ENCODE measurements at places on chromosomes 11 and 22.

DNA sequence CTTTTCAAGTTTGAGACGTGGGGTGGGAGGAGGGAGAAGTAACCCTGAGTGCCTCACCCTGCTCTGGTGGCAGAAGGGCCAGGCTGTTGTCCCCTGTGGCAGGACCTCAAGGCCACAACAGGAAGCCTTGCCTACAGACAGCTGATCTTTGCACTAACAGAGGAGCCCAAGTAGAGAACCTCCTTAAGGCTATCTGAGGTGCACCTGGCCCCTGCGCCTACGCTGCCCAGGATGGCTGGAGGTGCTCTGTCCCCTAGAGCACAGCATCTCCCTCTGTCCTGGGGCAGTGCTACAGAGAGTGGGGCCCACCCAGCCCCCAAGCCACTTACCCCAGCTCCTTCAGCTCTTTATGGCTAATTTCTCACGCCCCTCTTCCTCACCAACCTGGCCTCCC is 27.0 kb downstream of the MYO7A start:
- H3K27me3 ChIP-seq = no peaks in the 10 kb centered on the region
- no peak overlapping the region for H3K4me3 ChIP-seq
- DNase-seq = no peak
- no peak overlapping the region for H3K27ac ChIP-seq
- peaks cover 14% of the 10 kb centered on the region for H3K4me1 ChIP-seq

DNA sequence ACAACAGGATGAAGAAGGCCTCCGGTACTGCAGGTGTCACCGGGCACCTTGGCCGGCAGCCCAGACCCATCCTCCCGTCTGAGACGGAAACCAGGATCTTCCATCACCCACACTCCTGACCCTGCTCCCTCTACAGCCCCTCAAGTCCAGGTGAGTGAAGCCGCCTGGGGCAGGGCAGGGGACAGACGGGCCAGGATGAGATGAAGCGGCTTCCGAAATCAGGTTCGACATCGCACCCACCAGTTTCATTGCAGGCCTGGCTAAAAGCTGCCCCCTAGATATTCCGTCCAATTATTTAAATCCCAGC is 639.1 kb downstream of the TBC1D22A start:
- H3K27ac ChIP-seq = no peak overlapping the region
- no peaks in the 10 kb centered on the region for H3K4me1 ChIP-seq
- DNase-seq = no peak
- H3K4me3 ChIP-seq = no peak overlapping the region
- no peaks in the 10 kb centered on the region for H3K27me3 ChIP-seq
- no peaks in the 10 kb centered on the region for H3K36me3 ChIP-seq

DNA sequence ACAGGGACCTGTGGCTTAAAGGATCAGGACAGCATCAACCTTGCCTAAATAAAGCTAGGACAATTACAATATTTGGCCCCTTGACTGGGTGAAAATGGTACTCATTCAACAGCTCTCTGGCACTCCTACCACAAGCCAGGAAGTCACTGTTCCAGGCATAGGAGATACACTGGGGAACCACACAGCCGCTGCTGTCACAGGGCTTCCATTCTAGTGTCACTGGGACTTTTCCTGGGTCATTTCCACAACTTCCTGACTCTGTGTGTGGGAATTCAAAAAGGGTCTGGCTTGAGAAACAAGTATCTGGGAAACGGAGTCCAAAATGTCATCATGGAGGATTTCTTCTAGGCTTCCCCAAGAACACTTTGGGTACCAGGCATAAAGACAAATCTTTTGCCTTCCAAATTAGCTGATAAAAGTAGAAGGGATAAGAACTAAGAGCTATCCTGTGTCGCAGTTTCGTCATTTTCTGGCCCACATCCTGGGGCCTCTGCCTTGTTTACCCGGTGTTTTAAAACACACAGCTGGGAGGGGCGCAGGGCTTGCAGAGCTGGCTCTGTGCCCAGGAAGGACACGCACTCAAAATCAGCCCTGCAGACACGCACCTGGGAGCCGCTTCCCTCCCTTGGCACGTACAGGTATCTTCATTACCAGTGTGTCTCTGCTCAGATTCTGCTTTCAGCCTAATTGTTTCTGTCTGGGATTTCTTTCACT is 38.0 kb downstream of the TMEM45B start:
- DNase-seq = peak; percentile 84
- no peak overlapping the region for H3K4me3 ChIP-seq
- H3K36me3 ChIP-seq = peaks cover 9% of the 10 kb centered on the region
- H3K27ac ChIP-seq = peak overlapping the region; percentile 86
- H3K27me3 ChIP-seq = no peaks in the 10 kb centered on the region
- H3K4me1 ChIP-seq = peaks cover 38% of the 10 kb centered on the region

GRCh38 chr11:44861849-44862557 is 88.7 kb downstream of the TP53I11 start:
- no peak overlapping the region for H3K27ac ChIP-seq
- H3K4me1 ChIP-seq = peaks cover 32% of the 10 kb centered on the region
- peak; percentile 91 for DNase-seq
- H3K4me3 ChIP-seq = no peak overlapping the region
- no peaks in the 10 kb centered on the region for H3K27me3 ChIP-seq

- no peaks in the 10 kb centered on the region for H3K4me1 ChIP-seq
- H3K27me3 ChIP-seq = peaks cover 11% of the 10 kb centered on the region
- H3K27ac ChIP-seq = no peak overlapping the region
- no peaks in the 10 kb centered on the region for H3K36me3 ChIP-seq
- H3K4me3 ChIP-seq = no peak overlapping the region
Measured at GRCh38 chr22:47835726-47836125, 1073.3 kb downstream of the TBC1D22A start.
